Tibial nerve (tissue), 4 donors: ENCODE measurements at places on chromosomes 3 and 15.
A peak's percentile ranks its signal among the peaks of the same experiment; 100 is the strongest.

DNA sequence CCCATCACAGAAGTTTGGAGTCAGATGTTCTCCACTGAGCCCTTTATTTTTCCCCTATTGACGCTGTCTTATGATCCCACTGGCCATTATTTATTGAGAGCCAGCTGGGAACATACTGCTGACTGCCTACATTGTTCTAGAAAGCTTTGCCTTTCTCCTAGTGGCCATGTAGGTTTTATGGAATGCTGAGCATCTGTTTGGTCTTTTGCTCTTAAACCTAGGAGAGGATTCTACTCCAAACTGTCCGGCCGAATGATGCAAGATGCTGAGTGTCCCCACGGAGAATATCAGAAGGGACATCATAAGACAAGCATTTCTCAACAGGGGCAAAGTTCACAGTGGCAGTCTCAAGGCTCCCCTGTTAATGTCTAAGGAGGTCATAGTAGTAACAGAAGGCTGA is 171.4 kb downstream of the ARRDC4 start:
- DNase-seq: peak; percentile 58

DNA sequence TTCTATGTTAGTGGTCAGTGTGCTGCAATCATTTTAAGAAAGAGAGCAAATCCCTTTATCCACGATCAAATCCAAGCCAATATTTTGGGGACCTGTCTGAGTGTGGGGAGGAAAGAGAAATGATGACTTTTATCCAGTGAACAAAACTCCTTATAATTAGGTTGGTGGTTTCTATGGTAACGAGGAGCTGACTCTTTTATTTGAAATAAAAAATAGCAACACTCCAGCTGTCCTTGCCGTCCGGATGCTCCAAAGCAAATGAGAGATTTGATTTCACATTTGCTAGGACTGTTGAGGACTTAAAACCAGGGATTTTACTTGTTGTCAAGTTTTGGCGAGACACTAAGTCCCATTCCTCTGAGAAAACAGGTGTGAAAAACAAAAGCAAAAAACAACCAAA is 154.0 kb upstream of the PRICKLE2 start:
- DNase-seq: no peak

- DNase-seq: no peak
These were observed 18.6 kb upstream of the PRR23E start for GRCh38 chr3:127174284-127174683.

DNA sequence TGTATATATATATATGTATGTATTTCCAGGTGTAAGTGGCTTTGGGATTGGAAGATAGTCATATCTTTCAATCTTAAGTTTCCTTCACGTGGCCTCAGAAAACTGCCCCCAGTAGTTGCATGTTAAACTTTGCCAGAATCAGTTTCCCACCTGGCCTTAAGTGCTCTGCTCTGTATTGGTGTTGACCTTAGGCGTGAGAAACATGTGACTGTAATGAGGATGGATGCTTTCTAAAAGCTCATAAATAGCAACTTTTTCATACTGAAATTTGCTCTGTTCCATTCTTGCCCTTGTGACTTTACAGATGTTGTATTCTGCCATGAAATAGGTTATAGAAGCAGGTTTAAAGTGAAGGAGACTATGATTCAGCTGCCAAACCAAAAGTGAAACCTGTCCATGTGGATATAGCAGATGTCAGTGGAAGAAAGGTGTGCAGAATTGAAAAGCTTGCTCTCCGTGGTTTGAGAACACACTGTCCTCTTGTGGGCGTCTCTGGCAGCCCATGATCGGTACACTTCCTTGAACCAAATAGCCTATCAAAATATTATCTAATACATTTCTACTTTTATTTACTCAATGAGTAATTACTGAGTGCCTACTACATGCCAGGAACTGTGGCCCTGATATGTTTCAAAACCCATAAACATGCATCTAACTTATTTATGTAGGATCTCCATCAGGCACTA is 15.8 kb downstream of the SCG5 start:
- DNase-seq: no peak

DNA sequence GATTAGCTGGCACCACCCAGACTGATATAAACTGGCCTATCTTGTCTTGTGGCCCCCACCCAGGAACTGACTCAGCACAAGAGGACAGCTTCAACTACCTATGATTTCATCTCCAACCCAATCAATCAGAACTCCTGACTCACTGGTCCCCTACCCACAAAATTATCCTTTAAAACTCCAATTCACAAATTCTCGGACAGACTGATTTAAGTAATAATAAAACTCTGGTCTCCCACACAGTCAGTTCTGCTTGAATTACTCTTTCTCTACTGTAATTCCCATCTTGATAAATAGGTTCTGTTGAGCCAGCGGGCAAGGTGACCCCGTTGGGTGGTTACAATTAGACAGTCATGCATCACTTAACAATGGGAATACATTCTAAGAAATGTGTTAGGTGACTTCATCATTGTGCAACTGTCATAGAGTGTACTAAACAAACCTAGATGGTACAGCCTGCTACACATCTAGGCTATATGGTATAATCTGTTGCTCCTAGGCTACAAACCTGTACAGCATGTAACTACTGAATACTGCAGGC is 48.1 kb upstream of the MAP4 start:
- DNase-seq: no peak

DNA sequence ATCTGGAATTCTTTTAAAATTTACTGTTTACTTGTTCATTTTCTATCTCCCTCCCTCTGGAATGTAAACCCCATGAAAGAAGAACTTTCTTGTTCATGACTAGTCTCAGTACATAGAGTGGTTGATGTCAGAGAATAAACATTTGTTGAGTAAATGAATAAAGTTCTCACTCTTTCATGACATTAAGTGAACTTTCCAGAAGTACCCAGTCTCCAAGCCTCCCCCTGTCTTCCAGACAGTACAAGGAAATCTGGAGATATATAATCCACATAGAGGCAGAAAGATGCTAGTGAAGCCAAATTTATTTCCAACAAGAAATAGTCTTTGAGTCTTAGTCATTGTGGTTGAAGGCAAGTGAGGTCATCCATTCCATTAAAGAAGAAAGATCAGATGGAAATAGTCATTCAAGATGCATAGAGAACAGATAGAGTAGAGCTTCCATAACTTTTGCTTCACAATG is 71.5 kb upstream of the GALNT15 start:
- no peak for DNase-seq

DNA sequence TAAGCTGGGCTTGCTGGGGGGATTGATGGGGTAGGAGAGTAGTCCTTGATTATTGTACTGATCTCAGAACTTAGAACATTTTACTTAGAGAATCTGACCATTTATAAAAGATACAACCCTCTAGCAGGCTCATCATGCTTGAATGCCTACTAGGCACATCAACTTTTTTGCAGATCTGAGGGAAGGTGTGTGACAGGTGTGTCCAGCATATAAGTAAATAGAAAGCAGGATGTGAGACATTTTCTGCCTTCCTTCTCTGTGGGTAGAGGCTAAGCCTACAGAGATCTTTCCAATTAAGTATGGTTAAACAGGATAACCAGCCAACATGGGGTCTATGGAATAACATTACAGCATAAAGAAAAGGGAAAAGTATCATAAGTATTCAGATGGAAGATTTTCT is 159.1 kb downstream of the AKAP13 start:
- DNase-seq: no peak

GRCh38 chr3:43859766-43860165 is 169.0 kb downstream of the ABHD5 start:
- no peak for DNase-seq

DNA sequence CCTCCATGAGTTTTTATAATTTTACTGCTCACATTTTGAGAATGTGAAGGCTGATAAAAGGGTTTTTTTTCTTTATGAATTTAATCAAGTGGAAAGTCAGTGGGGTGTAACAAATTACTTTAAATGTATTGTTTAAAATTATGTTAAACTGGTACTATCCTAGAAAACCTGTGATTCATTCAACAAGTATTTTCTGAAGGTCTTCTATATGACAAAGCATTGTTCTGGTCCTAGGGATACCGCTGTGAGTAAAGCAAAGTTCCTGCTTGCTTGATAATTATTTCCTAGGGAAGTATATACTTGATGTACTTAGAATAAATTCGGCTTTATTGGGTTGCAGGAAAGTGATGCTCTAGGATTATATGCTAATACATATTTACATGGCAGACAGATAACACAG is 152.8 kb upstream of the GOLGA6L4 start:
- no peak for DNase-seq

DNA sequence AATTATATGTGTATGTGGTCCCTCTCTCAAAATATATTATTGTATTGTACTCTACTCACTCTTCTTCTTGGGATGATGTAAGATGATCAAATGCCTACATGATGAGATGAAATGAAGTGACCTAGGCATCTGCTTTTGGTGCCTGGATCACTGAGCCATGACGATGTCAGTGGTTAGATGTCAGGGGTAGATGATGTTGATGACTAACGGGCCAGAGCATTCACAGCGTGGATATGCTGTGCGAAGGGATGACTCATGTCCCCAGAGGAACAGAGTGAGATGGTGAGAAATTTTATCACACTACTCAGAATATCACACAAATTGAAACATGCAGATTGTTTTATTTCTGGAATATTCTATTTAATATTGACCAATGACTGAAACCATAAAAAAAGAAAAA is 233.9 kb upstream of the CADM2 start:
- DNase-seq: no peak

DNA sequence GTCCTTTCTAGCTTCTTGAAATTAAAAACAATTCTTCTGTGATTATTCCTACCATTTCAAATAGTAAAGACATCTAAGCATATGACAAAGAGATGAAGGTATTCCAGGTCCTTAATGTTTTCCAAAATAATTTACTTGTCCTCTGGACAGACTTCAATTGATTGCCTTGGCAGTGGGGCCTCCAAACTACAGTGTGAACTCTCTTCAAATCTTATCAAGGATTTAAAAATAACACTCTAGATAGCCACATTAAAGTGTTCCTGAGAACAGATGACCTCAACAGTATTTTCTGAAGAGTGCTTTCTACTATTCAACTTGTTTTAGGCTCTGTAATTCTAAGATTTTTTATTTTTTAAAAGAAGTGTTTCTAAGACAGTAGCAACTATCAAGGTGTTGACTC is 7.9 kb upstream of the MLF1 start:
- DNase-seq: no peak

- DNase-seq: no peak
These were observed 13.3 kb downstream of the ZNF592 start for GRCh38 chr15:84761607-84762131.

DNA sequence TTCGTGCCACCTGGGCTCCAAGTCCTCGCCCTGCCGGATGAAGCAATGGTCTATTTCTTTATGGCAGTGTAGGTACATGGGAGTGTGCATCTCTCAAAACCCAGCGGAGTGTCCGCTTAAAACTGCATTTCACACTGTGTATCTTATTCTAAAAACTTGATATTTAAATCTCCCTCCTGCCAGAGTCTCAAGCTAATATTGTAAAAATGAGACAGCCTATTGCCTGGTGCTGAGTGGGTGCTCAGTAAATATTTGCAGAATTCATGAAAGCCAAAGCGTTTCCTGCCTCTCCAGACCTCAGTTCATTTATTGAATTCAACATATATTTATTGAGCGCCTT is 330 bp upstream of the TBC1D2B start:
- no peak for DNase-seq

DNA sequence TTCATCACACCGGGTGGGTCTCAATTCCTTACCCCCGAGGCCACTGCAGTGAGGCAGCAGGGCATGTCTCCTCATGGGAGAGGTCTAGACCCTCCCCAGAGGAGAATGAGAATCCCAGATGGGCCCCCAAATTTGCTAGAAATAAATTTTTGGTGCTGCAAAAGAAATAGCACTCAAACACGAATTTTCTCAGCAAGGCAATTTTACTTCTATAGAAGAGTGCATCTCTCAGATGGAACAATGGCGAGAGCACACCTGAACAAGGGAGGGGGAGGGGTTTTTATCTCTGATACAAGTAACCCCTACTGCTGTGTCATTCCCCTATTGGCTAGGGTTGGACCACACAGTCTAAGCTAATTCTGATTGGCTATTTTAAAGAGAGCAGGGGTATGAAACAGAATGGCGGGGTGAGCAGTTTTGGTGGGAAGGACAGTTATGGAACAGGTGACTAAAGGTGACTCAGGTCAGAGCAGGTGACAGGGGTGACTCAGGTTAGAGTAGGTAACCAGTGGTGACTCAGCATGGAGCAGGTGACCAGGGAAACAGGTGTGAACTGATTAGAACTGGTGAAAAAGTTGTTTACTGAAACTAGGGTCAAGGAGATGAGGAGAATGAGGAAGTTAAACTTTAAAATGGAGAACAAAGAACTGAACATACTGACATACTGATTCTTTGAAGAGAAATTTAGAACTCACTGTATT is 93.0 kb upstream of the WNT7A start:
- DNase-seq: no peak

- no peak for DNase-seq
These were observed 102.5 kb downstream of the MESD start for GRCh38 chr15:80887148-80887547.
